AG20443 (cell line): ENCODE measurements at places on chromosomes 2 and 18.
A peak's percentile ranks its signal among the peaks of the same experiment; 100 is the strongest.

DNA sequence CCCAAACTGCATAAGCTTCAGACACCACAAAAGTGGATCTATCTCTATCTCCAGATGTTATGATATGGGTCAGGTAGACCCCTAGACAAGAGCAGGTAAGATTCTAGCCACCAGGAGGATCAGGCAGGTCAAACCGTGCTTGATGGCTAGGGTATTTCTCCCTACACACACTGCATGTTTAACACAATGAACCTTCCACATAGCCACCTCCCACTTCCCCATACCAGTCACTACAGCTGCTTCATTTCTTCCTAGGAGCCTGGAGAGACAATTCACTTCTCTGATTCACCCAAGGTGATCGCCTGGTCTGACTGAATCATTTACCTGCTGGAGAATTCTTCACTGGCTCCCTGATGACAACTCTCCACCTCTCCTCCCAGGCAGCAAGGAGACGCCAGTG lies 66.0 kb upstream of the MYCN start:
- no peak for DNase-seq

DNA sequence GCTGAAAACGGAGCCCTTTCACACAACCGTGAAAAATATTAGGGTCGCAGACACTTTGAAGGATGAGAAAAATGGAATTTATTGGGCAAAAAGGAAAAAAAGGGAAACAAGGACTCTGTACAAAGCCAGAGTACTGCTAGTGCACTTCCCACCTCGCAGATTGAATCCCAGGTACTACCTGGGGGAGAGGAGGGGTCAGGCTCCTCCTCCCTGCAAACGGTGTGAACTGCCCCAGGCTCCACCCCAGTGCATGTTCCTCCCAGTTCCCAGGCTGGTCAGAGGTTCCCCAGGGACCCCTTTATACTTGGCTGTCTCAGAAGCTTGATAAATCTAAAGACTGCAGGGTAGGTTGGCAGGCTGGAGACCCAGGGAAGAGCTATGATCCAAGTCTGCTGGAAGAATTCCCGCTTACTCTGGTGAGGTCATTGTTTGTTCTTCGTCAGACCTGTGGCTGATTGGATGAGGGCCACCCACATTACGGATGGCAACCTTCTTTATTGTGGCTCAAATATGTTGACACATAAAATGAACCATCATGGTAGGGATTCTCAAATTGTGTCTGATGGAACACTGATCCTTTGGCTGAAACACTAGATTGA lies 290.4 kb upstream of the POU3F3 start:
- DNase-seq = no peak

GRCh38 chr2:200703127-200703925 lies 108.4 kb upstream of the BZW1 start:
- DNase-seq = peak; percentile 51

DNA sequence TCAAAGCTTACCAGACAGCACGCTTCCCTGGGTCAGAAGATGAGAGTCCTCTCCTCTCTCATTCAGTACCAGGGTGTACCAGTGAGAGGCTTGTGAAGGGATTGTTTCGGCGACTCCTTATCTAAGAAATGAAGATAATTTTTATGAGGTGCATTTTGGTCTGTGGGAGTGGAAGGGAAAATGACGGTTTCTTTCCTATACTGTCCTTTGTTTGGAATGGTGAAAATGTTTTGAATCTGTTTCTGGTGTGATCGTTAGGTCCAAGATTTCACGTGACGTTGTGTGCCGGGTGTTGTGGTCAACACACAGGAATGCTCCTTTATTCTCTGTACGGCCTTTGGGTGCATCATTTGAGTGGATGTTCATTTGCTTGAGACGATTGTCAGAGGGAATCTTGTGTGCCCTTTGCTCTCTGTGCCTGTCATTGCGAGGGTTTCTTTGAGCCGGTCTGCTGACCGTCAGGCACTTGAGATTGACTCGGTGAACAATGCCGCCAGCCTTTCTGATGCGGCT lies 183.5 kb downstream of the AGAP1 start:
- no peak for DNase-seq
